ENCODE measurements at places on chromosomes 3 and 15. TPM values are rescaled to one million over a fixed set of nuclear protein-coding genes. Genes with fewer than 3 reads are reported as not detected.

DNA sequence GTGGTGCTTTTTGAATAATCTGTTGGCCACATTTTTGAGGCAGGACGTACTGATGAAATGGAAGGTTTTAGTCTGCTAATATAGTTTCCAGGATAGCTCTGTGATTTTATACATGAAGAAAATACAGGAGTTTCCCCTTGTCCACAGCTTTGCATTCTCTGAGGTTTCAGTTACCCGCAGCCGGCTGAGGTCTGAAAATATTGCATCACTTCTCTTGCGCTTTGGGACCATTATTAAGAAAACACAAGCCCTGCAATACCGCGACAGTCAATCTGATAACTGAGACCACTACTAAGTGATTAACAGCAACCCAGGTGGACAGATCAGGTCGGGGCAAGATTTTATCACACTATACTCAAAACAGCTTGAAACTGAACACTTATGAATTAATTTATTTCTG lies 33.0 kb downstream of the BLM start:
- no peak overlapping the region for H3K27ac ChIP-seq
- no peak overlapping the region for H3K4me3 ChIP-seq
- H3K4me1 ChIP-seq: peaks cover 8% of the 10 kb centered on the region
- no peaks in the 10 kb centered on the region for H3K27me3 ChIP-seq
- peaks cover 44% of the 10 kb centered on the region for H3K36me3 ChIP-seq

DNA sequence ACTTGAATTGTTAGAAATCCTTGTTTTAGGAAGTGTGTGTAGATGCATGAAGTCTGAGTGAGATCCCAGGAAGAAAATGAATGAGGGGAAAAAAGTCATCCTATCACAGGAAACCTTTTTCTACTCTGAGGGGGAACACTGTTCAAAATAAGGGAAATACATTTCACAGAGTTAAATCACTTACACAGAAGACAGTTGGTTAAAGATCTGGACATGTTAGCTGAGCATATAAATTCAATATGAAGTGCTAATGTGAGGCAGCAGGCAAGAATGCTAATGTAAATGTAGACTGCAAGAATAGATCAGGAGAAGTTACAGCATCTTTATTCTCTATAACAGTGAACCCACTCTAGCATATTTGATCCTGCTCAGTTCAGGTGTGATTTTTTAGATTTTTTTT lies 2.6 kb downstream of the TBCCD1 start:
- H3K27ac ChIP-seq: 0 out of 2 replicates have a peak overlapping the region, but pooled peaks have one; percentile 32
- peaks cover 37% of the 10 kb centered on the region for H3K4me1 ChIP-seq
- no peak for DNase-seq
- H3K4me3 ChIP-seq: no peak overlapping the region
- peaks cover 28% of the 10 kb centered on the region for H3K36me3 ChIP-seq
- no peaks in the 10 kb centered on the region for H3K27me3 ChIP-seq

- no peak overlapping the region for H3K27ac ChIP-seq
- H3K4me3 ChIP-seq: no peak overlapping the region
- DNase-seq: no peak
- H3K27me3 ChIP-seq: no peaks in the 10 kb centered on the region
Observed at GRCh38 chr3:144289057-144289456, 317.4 kb downstream of the DIPK2A start.

DNA sequence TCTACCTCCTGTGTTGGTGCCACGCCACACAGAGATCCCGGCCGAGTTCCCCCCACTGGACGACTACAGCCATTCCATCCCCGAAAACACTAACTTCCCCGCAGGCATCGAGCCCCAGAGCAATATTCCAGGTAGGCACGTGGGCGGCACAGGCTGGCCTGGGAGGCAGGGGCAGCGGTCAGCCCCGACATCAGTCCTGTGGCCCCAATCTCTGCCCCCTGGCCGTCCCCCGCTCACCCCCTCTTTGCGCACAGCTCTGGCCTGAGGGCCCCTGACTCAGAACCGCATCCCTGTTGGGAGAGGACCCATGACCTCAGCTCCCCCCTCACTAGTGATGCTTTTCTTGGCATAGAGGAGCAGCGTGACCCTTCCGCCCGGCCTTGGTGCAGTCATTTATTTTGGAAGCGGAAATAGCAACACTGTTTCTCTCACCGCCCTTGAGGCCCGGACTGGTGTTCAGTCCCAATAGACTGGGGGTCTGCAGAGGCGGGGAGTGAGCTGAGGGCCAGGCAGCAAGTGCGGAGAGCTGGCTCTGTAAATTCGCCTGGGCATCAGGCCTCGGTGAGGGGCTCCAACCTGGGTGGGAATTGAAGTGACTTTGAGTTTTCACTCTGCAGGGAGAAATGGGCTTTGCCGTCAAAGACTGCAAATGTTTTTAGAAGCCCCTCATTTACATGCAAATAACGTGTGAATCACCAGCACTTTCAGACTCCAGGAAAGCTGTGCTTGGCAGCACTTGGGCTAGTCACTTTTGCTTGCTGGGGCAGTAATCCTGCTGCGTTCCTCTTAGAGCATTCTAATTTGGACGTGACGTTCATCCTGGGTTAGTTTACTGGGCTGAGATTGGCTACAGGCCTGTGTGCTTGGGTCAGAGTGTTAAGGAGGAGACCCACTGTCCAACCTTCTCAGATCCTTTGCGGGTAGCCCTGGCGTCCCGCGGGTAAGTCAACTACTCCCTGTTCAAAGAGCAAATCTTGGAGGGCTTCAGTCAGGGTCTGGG lies 88.9 kb downstream of the AAGAB start:
- no peak for DNase-seq
- H3K27me3 ChIP-seq: no peaks in the 10 kb centered on the region
- no peaks in the 10 kb centered on the region for H3K36me3 ChIP-seq
- H3K4me1 ChIP-seq: peaks cover 10% of the 10 kb centered on the region
- H3K27ac ChIP-seq: no peak overlapping the region

- no peaks in the 10 kb centered on the region for H3K4me1 ChIP-seq
- no peaks in the 10 kb centered on the region for H3K36me3 ChIP-seq
- no peak for DNase-seq
- H3K4me3 ChIP-seq: no peak overlapping the region
- H3K27me3 ChIP-seq: no peaks in the 10 kb centered on the region
Observed at GRCh38 chr3:114205541-114205940, 26.7 kb upstream of the DRD3 start.

- no peaks in the 10 kb centered on the region for H3K27me3 ChIP-seq
- peaks cover 4% of the 10 kb centered on the region for H3K4me1 ChIP-seq
- no peak for DNase-seq
- H3K27ac ChIP-seq: no peak overlapping the region
- no peak overlapping the region for H3K4me3 ChIP-seq
Observed at GRCh38 chr3:155325263-155325835, 31.9 kb upstream of the STRIT1 start.

DNA sequence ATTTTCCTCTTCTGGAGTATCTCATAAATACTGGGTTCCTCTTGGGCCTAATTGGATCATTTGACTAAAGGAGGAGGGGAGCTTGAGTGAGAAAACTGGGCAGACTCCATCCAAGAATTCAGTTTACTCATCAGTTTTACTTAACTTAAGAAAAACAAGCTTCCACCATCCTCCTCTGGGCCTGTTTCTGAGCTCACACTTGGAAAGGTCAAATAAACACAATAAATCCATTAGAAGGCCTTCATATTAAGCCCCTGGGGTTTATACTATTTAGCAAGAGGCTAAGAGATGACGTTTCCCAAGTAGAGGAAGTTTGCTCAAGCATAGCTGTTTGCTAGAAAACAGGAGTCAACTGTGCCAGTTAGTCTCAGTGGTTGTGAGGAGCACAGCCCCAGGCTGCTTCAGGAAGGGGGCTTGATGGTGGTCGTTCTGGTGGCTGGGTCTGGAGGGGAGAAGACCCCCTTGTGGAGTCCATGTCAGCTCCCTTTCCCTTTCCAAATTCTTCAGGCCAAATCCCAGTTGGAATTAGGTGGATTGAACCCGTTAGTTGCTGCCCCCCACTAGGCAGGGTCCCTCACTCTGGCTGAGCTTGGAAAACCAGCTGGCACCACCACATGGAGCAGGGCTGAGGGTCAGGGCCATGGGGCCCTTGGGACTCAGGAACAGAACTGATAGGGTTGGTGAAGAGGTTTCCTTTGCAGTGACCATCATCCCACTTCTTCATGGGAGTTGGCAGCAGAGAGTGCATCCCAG lies 64.8 kb downstream of the SPSB4 start:
- H3K4me3 ChIP-seq: no peak overlapping the region
- H3K27me3 ChIP-seq: no peaks in the 10 kb centered on the region
- H3K4me1 ChIP-seq: no peaks in the 10 kb centered on the region
- no peaks in the 10 kb centered on the region for H3K36me3 ChIP-seq
- no peak for DNase-seq

DNA sequence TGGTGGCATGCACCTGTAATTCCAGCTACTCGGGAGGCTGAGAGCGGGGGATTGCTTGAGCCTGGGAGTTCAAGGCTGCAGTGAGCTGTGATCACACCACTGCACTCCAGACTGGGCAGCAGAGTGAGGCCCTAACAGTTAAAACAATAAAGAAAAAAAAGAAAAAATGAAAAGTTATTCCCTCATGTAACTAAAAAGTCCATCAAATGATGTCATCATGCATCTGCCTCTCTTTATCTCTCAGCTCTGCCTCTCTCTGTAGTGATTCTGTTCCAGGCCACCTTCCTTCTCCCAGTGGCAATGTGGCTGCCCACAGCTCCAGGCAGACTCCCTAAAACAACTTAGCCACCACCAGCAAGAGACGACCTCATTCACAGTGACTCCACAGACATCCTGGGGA lies 31.5 kb upstream of the TRH start:
- no peak overlapping the region for H3K4me3 ChIP-seq
- no peak overlapping the region for H3K27ac ChIP-seq
- no peak for DNase-seq
- H3K36me3 ChIP-seq: no peaks in the 10 kb centered on the region
- H3K27me3 ChIP-seq: no peaks in the 10 kb centered on the region

DNA sequence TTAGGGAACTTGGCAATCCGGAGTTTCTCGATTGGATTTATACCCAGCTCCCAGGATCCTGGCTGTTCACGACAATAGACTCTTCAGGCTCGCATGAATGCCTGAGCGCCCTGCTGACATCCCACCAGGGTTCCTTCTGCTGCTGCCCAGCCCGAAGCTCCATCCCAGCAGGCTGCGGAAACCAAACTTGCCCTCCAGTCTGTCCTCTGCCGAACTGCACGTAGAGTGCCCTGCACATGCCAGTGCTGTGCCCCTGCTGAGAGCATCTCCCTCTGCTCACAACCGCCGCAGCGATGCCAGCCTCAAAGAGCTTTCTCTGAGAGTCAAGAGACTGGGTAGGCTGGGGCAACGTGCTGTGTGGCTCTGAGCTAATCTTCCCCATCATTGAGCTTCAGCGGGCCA lies 6.9 kb downstream of the ADAMTS7 start:
- H3K27ac ChIP-seq: no peak overlapping the region
- no peaks in the 10 kb centered on the region for H3K36me3 ChIP-seq
- no peak overlapping the region for H3K4me3 ChIP-seq
- DNase-seq: no peak

DNA sequence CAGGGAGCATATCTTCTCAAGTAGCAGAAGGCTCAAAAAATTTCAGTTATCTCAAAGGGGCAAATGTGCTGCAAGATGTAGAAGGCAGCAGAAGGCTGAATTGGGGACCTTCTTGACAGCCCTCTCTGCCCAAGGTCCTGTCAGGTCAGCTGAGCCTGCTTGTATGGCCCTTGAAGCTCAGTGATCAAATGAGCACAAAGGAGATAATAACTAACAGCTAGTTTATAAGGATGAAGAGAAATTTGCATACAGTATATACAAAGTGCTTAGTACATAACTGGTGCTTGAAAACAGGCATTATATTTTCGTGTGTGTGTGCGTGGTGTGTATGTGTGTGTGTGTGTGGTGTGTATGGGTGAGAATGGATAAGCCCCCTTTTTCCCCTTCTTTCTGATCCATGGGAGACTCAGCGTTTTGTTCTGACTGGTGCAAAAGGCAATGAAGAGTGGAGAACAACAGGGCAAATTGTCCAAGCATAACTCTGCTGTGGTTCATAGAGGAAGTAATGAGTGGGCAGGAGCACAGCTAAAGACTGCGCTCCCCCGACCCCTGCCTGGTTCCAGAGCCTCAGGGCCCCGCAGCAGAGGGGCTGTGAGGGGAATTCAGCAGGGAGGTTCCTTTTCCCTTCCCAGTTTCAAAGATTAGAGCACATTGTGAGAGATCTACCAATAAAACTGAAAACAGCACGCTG lies 356.8 kb upstream of the NR2F2 start:
- no peaks in the 10 kb centered on the region for H3K4me1 ChIP-seq
- no peaks in the 10 kb centered on the region for H3K36me3 ChIP-seq
- no peak overlapping the region for H3K4me3 ChIP-seq
- no peak overlapping the region for H3K27ac ChIP-seq
- H3K27me3 ChIP-seq: no peaks in the 10 kb centered on the region
- DNase-seq: no peak

NR2E3 gene
- total RNA-seq: not detected

P2RY13 gene
- total RNA-seq: 0.97 TPM

CNOT10 gene
- 43.1 TPM for total RNA-seq

GPR149 gene
- not detected for total RNA-seq

AMOTL2 gene
- not detected for total RNA-seq

PATL2 gene
- 1.0 TPM for total RNA-seq

PRICKLE2 gene
- total RNA-seq: not detected

CD200R1 gene
- not detected for total RNA-seq
